D721Med (cell line): ENCODE measurements at places on chromosomes 3 and 15.

- no peak for DNase-seq
Observed at GRCh38 chr3:123660900-123661299, 76.0 kb upstream of the HACD2 start.

DNA sequence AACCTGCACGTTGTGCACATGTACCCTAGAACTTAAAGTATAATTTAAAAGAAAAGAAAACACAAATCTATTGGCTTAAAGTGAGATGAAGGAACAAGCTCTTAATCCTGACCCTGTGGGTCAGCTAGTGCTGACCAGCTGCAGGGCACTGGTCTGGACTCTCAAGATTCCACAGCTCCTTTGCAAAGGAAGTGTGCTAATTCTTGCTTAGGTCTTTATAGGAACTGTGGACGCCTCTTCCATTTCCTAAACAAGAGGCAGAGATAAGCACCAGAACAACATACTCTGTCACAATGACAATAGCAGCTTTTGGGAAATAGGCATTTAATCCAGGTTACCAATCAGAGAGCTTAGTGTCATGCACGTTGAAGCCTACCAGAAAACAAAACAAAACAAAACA lies 166.1 kb downstream of the ISL2 start:
- no peak for DNase-seq

DNA sequence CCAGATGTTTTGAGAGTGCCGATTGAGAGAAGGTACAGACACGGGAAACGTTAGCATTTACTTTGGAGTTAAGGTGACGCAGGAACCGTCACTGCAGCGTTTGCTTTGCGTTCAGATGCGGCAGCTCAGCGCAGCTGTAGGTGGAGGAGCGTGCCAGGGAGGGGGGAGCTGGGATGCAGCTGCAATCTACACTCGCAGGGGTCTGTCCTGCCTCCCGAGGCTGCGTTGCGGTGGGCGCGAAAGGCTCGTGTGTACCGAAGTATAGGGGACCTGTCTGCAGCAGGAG lies 425 bp upstream of the FYTTD1 start:
- DNase-seq: no peak

DNA sequence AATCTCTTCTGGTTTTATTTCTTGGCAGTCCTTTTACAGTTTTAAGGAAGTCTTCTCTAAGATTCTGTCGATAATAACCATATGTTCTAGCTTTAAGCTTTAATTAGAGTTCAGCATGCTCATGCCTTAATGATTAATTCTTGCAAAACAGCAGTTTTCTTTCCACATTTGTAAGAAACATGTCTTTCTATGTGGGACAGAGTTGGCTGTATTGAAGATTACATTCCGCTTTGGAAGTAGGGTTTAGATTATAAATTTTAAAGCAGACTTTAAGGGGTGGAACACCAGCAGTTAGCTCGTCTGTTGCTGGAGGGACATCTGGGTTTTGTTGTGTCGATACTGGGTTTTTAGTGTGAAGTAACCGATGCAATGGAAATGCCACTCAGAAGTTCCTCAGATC lies 35.3 kb downstream of the SQOR start:
- no peak for DNase-seq

GRCh38 chr3:124409650-124410275 lies 320.5 kb upstream of the UMPS start:
- DNase-seq: no peak

DNA sequence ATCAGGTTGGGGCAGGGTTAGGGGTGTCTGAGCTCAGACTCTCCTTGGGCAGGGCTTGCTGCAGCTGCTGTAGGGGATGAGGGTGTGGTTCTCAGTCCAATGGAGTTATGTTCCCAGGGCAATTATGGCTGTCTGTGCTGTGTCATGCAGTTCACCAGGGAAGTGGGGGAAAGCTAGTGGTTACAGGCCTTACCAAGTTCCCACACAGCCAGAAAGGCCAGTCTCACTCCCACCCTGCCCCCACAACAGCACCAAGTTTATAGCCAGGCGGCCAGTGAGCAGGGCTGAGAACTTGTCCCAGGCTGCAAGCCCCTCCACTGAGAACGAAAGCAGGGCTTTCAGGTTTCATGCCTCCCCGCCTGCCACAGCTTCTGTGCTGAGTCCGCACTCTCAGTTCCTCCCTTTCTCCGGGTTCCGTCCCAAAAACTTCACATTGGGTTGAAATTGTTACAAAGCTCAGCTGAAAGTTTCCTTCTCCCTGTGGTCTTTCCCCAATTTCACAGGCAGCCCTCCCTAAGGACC lies 19.6 kb upstream of the CPOX start:
- DNase-seq: no peak

DNA sequence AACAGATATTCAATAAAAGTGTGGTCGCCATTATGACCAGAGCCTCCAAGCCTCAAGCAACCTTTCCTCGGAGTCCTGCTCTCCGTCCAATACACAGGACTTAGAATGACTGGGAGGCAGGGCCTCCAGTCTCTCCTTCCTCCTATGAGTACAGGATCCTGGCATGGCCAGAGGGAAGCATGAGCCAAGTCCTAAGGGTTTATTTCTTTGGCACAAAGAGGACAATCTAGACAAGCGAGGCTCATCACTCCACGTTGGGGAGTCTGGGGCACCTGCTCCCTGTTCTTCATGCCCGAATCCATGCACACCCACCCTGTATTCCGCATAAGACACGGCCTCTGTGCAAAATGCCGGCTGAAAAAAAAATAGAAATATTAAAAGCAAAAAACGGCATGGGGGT lies 6.8 kb downstream of the PRRT3 start:
- no peak for DNase-seq
